ENCODE measurements at places on chromosomes 1 and 21. TPM values are rescaled to one million over a fixed set of nuclear protein-coding genes. Genes with fewer than 3 reads are reported as not detected.

MYOM3 gene
- total RNA-seq, result not detected

NTRK1 gene
- not detected for total RNA-seq

FAM167B gene
- 2.1 TPM for total RNA-seq

LCE1B gene
- total RNA-seq, result not detected

EFNA1 gene
- total RNA-seq, result not detected

CD53 gene
- total RNA-seq, result not detected

- peaks cover 2% of the 10 kb centered on the region for H3K4me1 ChIP-seq
- H3K27ac ChIP-seq, result no peak overlapping the region
- peaks cover 55% of the 10 kb centered on the region for H3K27me3 ChIP-seq
- H3K36me3 ChIP-seq, result no peaks in the 10 kb centered on the region
These were observed 485 bp downstream of the EFNA1 start for GRCh38 chr1:155127967-155128754.

- H3K27ac ChIP-seq, result no peak overlapping the region
- H3K4me3 ChIP-seq, result no peak overlapping the region
- DNase-seq, result no peak
These were observed 357.3 kb downstream of the PTBP2 start for GRCh38 chr1:97078872-97079271.

- peaks cover 13% of the 10 kb centered on the region for H3K36me3 ChIP-seq
- no peaks in the 10 kb centered on the region for H3K4me1 ChIP-seq
- no peak for DNase-seq
These were observed 12.5 kb downstream of the PODN start for GRCh38 chr1:53074313-53075154.

DNA sequence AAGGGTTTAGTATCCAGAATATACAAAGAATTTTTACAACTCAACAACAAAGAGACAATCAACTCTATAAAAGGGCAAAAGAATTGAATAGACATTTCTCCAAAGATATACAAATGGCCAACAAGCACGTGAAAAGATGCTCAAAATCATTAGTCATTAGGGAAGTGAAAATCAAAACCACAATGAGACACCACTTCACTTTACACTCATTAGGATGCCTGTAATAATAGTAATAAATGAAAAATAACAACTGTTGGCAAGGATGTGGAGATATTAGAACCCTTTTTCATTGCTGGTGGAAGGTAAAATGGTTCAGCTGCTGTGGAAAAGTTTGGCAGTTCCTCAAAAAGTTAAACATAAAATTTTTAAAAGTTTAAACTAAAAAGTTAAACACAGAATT is 7.0 kb upstream of the ABCD3 start:
- no peak overlapping the region for H3K4me3 ChIP-seq
- no peak overlapping the region for H3K27ac ChIP-seq
- no peaks in the 10 kb centered on the region for H3K4me1 ChIP-seq

GRCh38 chr1:70583522-70583921 is 172.5 kb downstream of the CTH start:
- no peak overlapping the region for H3K4me3 ChIP-seq
- H3K4me1 ChIP-seq, result no peaks in the 10 kb centered on the region
- no peak for DNase-seq
- no peaks in the 10 kb centered on the region for H3K36me3 ChIP-seq

DNA sequence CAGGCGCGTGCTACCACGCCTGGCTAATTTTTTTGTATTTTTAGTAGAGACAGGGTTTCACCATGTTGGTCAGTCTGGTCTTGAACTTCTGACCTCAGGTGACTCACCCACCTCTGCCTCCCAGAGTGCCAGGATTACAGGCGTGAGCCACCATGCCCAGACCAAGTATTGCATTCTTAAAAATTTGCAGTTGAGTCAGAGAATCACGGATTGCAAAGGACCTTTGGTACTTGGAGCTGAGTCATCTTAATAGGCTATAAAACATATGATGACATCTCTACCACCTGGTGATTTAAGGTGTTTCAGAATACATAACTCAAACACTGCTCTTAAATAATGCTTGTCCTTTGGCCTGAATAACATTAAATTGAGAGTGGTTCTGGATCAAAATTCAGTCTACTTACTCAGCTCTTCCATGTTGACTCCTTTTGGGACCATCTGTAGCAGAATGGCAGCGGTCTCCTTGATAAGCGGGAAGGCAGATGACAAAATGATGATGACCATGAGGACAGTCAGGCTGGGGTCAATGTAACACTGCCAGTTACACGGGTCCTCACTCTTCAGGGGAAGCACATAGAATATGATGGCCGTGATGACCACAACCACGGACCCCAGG is 10.4 kb downstream of the SLC30A10 start:
- H3K27me3 ChIP-seq, result no peaks in the 10 kb centered on the region
- no peaks in the 10 kb centered on the region for H3K36me3 ChIP-seq
- H3K27ac ChIP-seq, result no peak overlapping the region

- no peak for DNase-seq
- H3K4me3 ChIP-seq, result no peak overlapping the region
- peaks cover 9% of the 10 kb centered on the region for H3K4me1 ChIP-seq
- H3K27ac ChIP-seq, result no peak overlapping the region
- no peaks in the 10 kb centered on the region for H3K27me3 ChIP-seq
These were observed 432 bp downstream of the EPHB2 start for GRCh38 chr1:22711071-22711470.

DNA sequence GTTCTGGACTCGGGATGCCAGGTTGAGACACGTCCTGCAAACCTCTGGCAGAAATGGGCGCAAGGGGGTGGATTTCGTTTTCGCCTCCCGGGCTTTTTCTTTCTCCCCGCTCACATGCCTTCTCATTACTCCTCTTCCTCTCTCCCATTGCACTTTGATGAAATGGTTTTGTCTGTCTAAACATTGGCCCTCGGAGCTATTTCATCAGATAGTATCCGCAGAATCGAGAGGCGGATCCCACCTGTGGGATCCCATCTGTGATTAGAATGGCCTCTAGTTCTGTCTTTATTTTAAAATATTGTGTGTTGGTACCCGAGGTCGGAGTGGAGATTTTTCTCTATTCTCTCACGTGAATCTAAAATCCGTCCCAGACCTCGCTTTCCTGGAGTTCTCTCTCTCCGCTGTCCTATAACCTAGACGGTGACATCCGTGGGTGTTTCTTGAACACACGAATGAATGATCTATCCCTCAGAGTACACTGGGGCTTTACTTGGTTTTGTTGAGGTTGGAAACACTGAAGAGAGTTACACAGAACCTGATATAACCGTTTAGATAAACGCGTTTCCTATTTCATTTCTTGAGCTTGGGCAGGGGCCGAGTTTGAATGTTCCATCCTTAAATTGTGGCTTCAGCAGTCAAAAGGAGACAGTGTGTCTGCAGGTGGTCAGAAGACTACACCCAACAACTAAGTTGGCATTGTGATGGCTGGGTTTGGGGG is 2.0 kb downstream of the EDARADD start:
- H3K4me1 ChIP-seq, result no peaks in the 10 kb centered on the region
- no peaks in the 10 kb centered on the region for H3K27me3 ChIP-seq
- DNase-seq, result no peak
- H3K4me3 ChIP-seq, result peak overlapping the region; percentile 39
- H3K36me3 ChIP-seq, result no peaks in the 10 kb centered on the region

All from fibroblast of lung (primary cell).